Stimulated activated CD4-positive, alpha-beta T cell treated with anti-CD3 and anti-CD28 coated beads, Interleukin-2, amount 100 ng/mL, for 24 hours (primary cell): ENCODE measurements at places on chromosomes 2 and 18.

DNA sequence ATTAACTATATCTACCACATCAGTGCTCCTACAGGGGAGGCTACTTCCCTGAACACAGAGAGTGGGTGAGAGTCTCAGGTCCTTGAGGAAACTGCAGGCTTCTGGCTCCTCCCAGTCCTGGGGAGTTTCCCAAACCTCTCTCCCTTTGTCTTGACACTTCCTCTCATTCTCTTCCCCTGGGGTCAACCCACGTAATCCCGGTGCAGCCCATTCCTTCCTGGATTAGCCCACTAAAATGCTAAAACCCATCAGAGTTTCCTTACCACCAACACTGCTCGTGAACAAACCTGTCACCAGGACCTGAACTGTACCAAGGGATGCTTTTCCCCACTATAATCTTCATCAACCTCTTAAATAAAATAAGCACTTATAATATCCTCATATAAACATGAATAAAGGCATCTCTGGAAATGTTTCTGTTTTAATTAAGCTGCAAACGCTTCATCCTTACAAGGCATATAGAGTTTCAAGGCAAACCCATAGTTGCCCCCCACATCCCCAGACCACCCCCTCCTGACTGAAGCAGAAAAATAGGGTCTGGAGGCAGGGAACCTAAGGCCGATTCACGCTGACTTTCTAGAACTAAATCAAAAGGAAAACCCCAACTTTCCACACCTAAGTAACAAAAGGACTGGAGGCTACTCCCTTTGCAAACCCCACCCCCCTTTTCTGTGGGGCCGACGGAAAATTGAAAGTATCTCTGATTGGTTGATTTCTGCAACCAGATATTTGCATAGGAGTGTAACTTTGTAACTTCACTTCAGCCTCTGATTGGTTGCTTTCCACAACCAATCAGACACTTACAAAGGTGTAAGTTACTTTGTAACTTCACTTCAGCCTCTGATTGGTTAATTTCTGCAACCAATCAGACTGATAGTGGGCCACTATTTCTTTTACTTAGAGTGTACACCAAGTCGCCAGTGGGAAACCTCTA lies 19.0 kb downstream of the TMSB10 start:
- peak; percentile 55 for DNase-seq

DNA sequence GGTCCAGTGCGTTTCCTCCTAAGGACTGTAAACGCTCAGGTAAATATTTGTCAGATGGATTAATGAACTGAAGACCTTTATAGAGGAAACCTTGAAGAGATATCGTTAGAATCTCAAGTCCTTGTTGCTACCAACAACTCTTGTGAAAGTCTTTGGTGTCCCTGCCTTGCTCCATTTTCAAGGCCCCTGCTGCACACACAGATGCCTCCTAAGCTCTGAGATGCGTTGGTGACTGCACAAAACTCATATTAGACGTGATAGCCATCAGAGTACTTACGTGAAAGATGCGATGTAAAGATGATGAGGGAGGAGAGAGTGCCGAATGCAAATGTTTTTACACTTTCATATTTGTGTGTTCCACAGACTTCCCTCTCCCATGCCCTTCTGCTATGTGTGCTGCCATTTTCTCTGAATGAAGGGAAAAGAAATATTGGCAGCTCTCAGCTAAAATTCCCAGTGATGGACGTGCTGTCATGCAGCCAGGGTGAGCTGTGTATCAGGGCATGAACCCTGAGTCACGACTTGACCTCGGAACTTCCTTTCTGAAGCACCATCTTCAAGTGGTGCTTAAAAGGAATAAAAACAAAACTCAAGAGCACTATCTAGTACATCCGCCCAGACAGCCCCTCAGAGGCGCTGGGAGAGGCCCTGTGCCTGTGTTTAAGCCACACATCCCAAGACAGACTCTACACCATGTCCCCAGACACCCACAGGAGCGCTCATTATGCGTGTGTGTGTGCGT lies 117.4 kb downstream of the FAM210A start:
- peak; percentile 45 for DNase-seq

GRCh38 chr18:38790786-38791185 lies 1225.2 kb upstream of the CELF4 start:
- DNase-seq, result no peak

DNA sequence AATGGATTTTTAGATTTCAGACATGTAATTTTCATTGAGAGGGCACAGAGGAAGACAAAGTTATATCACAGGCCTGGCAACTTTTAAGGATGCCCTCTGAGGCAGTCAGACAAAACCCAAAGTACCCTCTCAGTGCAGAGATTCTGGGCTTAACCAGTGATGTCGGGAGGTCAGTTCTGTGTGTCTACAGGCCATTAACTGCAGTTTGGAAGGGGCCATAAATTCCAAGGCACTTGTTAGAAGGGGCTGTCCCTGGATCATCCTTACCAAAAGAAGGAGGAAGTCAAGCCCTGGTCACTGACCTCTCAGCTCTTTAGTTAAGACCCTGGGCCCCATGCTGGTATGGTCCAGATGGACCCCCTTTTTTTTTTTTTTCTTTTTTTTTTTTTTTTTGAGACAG lies 60.7 kb downstream of the LRRFIP1 start:
- DNase-seq, result no peak

DNA sequence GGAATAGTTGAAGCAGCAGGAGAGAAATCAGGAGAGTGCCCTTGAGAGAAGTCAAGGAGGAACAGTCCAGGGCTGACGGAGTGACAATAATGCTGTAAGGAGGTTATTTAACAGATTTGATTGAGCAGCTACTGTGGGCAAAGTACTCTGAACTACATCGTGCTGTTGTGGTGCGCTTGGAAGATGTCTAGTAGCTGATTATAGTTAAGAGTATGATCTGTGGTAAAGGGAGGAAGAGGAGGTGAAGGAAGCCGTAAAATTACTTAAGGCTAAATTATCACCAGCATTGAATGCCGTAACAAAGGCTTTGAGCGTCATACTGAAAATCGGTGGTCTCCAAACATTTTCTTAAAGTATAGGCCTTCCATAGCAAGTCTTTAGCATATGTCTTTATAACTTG lies 4.5 kb downstream of the PCBP1 start:
- DNase-seq, result no peak

DNA sequence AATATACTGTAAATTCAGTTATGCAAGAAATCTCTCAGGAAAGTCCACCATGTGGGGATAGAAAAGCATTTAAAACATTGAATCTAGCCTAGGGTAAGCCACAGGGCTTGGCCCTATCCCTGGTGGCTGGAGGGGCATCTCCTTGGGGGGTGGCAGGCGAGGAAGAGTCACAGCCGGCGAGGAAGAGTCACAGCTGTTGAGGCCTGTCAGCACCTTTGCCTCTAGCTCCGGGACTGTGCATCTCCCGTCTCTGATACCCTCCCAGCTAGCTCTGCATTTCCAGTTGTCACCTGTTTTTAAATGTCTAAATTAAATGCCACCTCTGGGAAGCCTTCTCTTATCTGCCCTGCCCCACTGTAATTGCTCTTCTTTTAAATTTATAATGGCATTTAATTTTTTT lies 276.7 kb downstream of the ZNF407 start:
- no peak for DNase-seq

- no peak for DNase-seq
Observed at GRCh38 chr2:20580690-20581437, 70.0 kb downstream of the HS1BP3 start.

DNA sequence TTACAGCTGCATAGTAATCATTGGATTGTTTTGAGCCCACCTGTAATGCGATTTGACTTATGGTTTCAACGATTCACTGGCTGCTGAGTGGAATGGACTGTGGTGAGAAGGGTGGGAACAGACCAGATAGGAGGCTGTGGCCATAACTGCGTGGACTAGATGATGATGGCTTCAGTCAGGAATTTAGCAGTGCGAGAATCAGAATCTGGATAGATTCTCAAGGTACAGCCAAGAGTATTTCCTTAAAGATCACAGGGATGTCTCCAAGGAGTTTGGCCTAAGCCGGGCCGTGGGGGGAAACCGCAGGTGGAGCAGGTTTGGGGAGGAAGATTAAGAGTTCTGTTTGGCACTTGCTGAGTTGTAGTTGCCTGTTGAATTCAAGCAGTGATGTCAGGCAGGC lies 44.0 kb upstream of the CHMP1B start:
- DNase-seq, result no peak

- no peak for DNase-seq
Observed at GRCh38 chr2:11134349-11134748, 20.9 kb upstream of the SLC66A3 start.

- DNase-seq, result no peak
Observed at GRCh38 chr2:149841396-149841795, 253.8 kb upstream of the MMADHC start.

- DNase-seq, result no peak
Observed at GRCh38 chr2:195818106-195818505, 161.1 kb downstream of the SLC39A10 start.

GRCh38 chr2:119657466-119658145 lies 21.4 kb upstream of the TMEM177 start:
- DNase-seq, result no peak

DNA sequence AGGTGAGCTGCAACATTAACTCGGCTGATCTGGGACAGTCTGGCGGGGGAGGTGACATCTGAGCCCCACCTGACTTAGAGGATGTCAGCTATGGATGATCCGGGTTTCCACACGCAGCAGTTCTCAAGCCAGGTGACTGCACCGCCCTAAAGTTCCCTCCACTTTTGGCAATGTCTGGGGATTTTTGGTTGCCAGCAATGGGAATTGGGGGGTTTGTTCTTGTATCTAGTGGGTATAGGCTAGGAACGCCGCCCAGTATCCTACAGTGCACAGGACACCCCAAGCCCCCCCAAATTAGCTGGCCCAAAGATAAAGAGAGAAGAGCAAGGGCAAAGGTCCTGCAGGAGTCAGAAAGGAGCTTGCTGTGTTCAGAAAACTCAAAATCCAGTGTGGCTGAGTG lies 544 bp upstream of the AGFG1 start:
- DNase-seq, result no peak

GRCh38 chr18:45059695-45060094 lies 379.0 kb downstream of the SETBP1 start:
- DNase-seq, result no peak

DNA sequence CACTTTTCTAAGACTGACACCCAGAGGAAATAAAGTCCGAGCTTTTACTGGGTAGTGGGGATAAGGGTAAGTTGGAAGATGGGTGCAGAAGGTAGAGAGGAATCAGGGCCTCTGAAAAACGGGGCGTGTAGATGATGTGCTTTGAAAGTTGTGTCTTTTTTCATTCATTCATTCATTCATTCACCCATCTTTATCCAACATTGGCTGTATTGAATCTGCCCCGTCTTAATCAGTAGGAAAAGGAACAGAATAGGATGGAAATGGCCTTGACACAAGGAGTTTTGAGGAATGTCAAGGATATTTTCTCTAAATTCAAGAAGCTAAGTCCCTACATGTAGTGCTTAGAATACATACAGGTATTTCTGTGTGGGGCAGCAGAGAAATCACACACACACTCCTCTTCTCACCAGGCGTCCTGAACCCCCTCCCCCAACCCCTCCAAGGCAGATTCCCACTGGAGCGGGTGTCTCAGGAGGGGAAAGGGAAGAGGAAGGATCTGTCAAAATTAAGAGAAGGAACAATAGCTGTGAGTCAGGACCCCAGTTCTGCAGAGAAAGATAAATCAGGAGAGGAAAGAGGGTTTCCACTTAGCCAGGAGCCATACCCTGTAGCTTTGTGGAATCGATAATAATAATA lies 13.9 kb downstream of the DYSF start:
- no peak for DNase-seq

DNA sequence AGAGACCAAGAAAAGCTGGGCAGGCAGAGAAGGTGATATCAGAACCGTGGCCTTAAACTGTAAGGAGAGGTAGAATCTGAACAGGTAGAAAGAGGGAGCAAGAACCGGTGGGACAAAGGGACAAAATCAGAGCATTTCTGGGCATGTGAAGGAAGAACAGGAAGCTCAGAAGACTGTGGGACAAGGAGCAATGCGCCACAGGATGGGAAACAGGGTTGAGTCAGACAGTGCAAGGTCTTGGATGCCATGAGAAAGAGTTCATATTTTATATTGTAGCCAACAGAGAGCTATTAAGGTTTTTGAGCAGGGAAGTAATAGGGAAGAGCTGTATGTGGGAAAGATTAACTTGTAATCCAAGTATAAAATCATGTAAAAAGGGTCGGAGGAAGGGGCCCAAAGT lies 106.4 kb upstream of the UGP2 start:
- DNase-seq, result no peak

DNA sequence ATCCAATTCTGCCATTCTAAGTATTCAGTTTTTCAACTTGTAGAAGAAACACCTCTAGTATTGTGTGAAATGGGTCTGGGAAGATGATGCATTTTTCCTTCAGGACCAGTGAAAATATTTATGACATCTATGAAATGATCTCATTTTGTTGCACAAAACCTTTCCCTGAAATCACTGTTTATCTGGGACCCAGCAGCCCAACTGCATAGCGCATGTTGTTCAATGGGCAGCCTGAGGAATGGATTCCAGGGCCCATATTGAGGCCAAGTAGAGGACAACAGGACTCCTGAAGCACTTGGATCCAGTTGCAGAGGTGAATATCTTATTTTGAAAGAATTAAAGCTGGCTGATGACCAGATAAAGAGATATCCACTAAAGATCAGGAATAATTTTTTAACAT lies 7.3 kb downstream of the RBMS1 start:
- no peak for DNase-seq

- DNase-seq, result no peak
Observed at GRCh38 chr2:75065402-75066008, 107.1 kb downstream of the POLE4 start.

GRCh38 chr2:152477347-152478092 lies 142.5 kb downstream of the FMNL2 start:
- DNase-seq, result no peak

DNA sequence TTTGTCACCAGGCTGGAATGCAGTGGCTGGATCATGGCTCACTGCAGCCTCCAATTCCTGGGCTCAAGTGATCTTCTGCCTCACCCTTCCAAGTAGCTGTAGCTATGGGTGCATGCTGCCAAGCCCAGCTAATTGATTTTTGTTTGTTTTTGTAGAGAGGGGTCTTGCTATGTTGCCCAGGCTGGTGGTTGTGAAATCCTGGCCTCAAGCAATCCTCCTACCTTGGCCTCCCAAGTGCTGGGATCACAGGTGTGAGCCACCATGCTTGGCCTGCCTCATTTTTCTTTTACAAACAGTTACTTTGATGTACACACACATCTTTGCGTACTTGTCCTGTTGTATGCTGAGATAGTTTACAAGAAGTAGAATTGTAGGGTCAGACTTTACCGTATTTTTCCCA lies 13.1 kb upstream of the ANKRD12 start:
- DNase-seq, result no peak

DNA sequence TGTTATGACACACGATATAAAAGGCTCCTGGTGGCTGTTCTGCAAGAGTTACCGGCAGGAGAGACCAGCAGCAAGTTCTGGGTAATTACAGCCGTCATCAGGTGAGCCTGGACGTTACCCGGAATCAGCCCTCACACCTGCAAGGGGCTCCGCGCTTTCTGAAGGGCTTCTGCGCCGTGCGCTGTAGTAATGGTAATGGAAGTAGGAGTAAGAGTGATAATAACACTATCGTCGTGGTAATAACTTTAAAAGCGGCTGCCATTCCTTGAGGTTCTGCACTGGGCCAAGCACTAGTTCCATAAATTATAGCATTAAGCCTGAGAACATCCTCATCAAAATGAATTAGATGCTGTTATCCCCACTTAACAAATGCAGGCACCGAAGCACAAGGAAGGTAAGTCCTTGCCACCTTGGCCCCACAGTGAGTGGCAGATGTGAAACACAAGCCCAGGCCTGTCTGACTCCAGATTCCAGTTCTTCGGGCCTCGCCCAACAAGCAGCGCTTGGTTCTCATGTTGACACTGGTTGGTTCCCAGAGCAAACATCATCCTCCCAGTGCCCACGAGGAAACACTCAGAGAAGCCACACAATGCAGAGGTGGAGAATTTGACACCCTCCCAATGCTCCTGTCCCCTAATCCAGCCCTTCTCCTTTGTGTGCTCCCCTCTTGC lies 205.2 kb downstream of the EIPR1 start:
- DNase-seq, result no peak

GRCh38 chr2:229852565-229852964 lies 69.2 kb downstream of the TRIP12 start:
- peak; percentile 36 for DNase-seq
